Activated T-helper 1 cell treated with anti-CD3 and anti-CD28 coated beads, Interleukin-12 subunit alpha, Interleukin-12 subunit beta, Interleukin-2, Interleukin-4 antibody, amounts not matched to agents 30 ng/mL and 10 ng/mL and 1 ng/mL, durations not matched to agents 14 hours and 24 hours and 36 hours (primary cell): ENCODE measurements at places on chromosomes 13 and 19.

DNA sequence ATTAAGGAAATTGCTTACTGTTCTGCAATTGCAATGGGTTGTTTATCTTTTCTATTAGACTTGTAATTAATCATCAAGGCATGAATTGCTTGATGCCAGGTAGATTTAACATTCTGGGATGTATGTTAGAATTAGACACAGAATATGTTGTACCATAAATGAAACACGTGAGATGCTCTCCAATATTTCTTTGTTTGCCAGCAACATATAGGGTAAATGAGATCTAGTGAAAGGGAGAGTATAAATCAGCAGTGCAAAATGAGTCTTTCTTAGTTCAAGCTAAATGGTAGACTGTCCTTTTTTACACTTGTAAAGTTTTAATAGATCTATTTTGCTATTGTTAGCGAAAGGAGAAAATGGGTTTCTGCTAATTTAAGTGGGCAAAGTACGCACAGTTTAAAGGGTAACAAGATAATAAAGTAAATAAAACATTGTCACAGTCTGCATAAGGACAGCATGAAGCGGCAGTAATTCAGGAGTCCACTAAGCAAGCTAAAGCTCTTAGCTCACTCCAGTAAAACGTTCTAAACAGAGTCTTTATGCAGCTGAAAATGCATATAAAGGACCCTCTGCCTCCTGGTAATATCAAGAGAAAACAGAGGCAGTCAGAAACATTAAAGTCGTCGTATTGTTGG, 1137.1 kb downstream of the OLFM4 start:
- no peak for DNase-seq

DNA sequence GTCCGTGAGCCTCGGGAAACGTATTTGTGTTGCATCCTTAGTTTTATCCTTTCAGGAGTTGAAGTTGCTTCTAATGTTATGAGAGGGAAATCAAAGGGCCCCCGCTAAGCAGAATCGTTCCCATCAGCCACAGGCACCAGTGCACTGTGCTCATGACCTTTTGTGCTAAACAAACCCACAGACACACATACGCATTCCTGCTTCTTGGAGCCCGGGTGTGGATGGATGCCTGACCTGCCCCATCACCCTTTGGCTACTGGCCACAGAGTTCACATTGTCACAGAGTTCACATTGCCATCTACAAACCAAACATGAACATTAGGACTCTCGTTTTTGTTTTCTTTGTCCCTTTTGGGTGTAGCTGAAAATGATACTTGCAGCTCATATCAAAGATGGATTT, 47.2 kb downstream of the CHST8 start:
- DNase-seq, result no peak

- no peak for DNase-seq
These were observed 331.0 kb downstream of the DNAJC15 start for GRCh38 chr13:43354153-43354945.

- no peak for DNase-seq
These were observed 14.6 kb upstream of the DIAPH3 start for GRCh38 chr13:60178327-60178726.

DNA sequence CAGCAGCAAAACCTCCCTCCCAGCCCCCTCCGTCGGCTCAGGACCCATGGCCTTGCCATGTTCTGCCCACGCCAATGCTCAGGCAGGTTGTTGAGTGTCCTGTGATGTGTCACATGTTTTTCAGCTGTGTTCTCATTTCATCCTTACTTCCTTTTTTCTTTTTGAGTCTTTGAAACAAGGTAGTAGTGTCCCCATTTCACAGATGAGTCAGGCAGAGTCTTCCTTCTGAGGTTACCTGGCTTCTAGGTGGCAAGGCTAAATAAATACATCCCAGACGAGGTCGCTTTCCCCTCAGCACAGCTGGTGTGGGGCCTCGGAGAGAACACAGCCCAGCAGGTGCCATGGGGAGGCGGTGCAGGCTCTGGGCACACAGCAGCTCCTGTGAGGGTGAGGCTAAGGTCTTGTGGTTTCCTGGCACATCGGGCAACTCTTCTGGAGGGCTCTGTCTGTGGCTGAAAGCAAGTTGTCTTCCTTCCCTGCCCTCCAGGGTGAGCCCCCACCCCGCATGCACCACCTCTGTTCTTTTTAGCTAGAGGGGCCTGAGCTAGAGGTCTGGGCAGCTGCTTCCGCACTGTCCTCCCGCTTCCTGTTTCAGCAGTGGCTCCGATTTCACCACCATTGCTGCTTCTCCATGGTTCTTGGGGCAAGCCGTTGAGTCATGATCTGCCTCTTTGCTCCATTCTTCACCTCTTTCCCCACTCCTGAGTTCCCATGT, 15.1 kb downstream of the PRAM1 start:
- DNase-seq, result peak; percentile 21

DNA sequence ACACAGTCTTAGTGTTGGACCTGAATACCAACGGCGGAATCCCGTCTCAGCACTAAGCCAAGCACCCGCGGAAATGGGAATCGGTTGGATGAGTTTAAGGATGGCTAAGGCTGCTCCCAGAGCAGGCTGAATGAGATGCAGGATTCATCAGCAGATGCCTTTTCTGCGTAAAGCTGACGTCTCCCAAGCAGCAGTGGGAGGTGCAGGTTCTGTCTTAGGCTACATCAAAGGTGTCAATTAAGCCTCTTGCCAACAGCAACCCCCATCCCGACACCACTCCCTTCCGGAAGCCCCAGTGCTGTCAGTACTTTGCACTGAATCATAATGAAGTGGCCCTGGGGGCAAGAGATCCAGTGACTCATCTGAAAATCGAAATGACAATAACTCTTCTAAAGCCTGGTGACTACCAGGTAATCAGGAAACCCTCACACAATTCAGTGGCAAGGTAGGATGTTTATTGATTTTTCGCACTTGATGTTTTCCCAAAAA, 275.6 kb downstream of the DCLK1 start:
- DNase-seq, result no peak

DNA sequence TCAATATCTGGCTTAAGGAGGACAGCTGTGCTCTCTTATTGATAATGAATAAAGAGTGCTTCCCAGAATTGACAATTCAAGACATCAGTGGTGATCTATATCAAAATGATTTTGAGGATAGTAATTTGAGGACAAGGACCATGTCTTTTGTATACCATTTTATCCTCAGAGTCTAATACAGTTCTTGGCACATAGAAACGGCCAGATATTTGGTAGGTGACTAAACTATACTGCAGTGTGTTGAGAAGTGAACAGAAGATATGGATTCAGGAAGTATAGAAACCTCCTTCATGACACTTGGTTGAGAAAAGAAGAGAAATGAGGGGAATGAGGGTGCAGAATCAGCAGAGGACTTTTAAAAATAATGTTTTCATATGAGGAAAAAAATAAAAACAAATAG, 16.1 kb upstream of the LMO7 start:
- no peak for DNase-seq

GRCh38 chr13:41682766-41683165, 225.4 kb downstream of the RGCC start:
- no peak for DNase-seq

DNA sequence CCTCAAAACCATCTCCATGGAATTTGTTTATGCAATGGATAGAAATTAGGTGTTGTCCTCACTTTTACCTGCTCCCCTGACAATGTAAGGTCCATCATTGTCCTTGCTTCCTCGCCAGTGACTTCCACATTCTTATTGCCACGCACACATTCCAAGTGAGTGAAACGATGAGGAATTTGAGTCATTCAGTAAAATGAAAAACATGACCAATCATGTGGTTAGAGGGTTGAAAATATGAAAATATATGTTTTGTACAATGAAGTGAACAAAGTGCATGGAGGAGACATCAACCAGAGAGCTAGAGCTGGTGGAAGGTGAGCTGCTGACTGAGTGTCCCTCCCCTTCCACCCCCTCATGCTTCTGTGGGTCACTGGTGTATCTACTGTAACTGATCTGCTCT, 91.7 kb downstream of the ATP8A2 start:
- no peak for DNase-seq

- no peak for DNase-seq
These were observed 674.1 kb downstream of the SLITRK5 start for GRCh38 chr13:88345171-88345847.

GRCh38 chr19:55112777-55113569, 4.5 kb downstream of the PPP1R12C start:
- DNase-seq, result no peak

- DNase-seq, result no peak
These were observed 24.5 kb upstream of the AKT2 start for GRCh38 chr19:40309666-40310065.

DNA sequence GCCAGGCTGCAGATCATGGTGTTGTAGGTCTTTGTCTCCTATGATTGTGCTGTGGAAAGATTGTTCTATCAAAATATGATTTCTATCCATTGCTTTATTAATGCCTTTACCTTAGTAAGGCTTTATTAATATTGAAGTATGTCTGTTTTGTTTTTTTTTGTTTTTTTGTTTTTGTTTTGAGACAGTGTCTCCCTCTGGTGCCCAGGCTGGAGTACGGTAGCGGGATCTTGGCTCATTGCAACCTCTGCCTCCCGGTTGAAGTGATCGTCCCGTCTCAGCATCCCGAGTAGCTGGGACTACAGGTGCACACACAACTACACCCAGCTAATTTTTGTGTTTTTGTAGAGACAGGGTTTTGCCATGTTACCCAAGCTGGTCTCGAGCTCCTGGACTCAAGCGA, 7.7 kb downstream of the IRGC start:
- DNase-seq, result no peak

DNA sequence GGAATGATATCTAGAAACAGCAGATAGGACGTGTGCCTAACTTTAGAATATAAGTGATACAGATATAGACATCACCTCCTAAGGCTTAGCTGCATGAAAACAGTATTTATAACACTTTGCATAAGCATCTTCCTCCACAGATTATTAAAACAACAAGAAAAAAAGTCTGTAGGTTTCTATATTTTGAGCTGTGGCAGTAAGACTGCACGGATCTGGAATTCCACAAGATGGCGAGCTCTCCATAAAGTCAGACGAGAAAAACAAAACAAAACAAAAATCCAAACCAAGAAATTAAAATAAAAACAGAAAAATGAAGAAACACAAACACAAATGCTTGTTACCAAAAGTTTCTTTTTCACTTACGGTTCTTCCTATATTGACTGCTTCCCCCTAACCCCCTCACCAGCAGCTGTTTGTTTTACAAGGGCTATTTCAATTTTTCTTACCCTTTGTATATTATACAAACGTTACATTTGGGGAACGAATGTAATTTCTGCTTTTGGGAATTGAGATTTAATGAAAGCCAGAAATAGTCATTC, 285.8 kb downstream of the MYO16 start:
- DNase-seq, result no peak

DNA sequence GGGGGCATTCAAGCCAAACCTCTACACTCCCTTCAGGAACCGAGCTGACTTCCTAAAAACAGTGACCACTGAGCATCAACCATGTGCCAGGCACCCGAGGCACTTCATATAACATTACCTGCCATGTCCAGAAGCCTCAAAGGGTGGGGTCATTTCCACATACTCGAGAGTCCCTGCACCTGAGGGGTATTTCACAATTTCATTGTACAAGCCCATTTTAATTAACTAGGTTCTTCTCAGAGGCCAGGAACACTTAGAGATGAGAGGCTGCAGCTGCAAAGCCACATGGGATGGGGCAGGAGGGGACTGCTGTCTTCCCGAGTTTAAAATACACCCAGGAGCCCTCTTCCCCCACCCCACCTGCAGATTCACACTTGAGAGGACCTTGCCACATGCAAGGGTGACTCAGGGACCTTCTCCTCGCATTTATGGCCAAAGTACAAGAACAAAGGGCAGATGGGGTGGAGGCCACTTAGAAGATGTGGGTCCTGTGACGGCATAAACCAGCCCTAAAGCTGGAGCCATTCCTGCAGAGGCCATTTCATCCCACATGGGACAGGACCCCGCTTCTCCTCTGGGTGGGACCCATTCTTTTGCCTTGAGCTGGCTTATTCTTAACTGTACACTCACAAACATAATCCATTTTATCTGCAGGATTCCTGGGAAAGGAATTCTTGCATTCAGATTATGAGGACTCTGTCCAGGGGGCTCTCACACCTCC, 43.9 kb downstream of the RAB20 start:
- DNase-seq, result no peak

DNA sequence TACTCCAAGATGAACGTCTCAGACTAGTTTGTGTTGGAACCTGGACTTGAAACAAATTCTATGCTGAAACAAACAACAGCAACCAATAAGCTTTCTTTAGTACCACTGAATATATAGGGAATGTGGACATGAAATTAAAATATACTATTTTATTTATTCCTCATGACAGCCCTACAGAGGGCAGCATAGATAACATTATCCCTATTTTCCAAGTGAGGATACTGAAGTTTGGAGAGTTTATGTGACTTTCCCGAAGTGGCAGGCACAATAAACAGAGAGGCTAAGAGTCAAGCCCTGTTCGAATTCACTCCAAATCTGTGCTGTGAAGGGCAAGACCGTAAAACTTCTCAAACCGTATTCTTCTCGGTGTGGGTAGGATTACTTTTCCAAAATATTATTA, 509.9 kb upstream of the GPC6 start:
- no peak for DNase-seq

DNA sequence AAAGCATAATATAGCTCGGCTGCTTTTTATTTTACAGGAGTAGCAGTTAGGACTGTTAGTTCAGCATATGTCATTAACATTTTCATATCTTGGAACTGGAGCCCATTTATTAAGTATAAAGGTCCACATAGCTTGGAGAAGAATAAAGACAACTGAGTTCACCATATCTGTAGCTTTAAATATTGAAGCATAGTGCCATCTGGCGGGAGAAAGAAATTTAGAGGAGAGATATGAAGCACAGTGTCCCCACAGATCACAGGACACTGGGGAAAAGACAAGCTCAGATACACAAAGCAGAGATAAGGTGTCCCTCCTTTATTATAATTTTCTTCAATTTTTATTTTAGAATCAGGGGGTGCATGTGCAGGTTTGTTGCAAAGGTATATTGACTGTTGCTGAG, 104.7 kb upstream of the FREM2 start:
- DNase-seq, result no peak

DNA sequence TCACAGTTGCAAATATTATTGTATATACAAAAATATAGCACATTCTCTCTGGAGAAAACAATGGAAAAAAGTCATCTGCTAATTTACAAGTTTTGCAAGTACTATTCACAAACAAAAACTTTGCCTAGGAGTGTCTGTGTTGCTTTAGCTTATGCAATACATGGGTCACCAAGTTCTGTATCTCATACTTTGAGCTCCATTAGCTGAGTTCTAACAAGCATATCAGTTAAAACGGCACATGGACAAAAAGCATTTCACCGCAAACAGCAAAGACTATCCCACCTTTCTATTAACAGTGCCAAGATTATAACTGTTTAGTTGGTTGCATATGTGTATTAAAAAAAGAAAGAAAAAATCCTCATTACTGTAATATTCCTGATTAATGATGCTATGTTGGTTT, 4.6 kb downstream of the SPRY2 start:
- no peak for DNase-seq

DNA sequence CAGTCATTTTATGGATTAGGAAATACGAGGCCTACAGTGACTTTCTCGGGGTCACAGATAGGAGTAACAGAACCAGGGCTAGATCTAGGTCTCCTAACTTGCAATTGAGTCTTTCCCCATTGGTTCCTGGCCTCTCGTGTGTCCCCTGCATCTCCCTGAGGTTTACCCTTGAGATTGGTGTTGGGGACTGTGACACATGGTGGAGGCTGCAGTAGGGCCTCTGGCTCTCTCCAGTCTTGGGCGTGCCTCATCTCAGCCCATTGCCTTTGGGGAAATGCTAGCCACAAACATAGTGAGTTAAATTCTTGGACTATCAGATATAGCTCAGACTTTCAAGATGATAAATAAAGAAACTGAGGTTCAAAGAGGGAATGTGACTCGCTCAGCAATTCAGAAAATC, 212.1 kb downstream of the KCNRG start:
- no peak for DNase-seq

GRCh38 chr19:51637362-51637978, 7.3 kb upstream of the SIGLEC5 start:
- DNase-seq, result no peak

- no peak for DNase-seq
These were observed 98.6 kb downstream of the IRS2 start for GRCh38 chr13:109687559-109688448.
